ENCODE measurements at places on chromosomes 5 and 9.

GRCh38 chr5:103005276-103005675, 114.7 kb downstream of the GIN1 start:
- H3K27me3 ChIP-seq, result no peaks in the 10 kb centered on the region
- no peak overlapping the region for H3K27ac ChIP-seq
- DNase-seq, result no peak
- no peaks in the 10 kb centered on the region for H3K4me1 ChIP-seq
- H3K4me3 ChIP-seq, result no peak overlapping the region

- H3K4me1 ChIP-seq, result no peaks in the 10 kb centered on the region
- no peak for DNase-seq
- no peaks in the 10 kb centered on the region for H3K36me3 ChIP-seq
- H3K27me3 ChIP-seq, result no peaks in the 10 kb centered on the region
- H3K4me3 ChIP-seq, result no peak overlapping the region
Measured at GRCh38 chr5:87029951-87030350, 237.7 kb upstream of the RASA1 start.

- H3K4me1 ChIP-seq, result peaks cover 13% of the 10 kb centered on the region
- H3K27me3 ChIP-seq, result no peaks in the 10 kb centered on the region
- no peaks in the 10 kb centered on the region for H3K36me3 ChIP-seq
- no peak overlapping the region for H3K4me3 ChIP-seq
- H3K27ac ChIP-seq, result no peak overlapping the region
- no peak for DNase-seq
Measured at GRCh38 chr9:107713470-107713869, 223.9 kb upstream of the KLF4 start.

DNA sequence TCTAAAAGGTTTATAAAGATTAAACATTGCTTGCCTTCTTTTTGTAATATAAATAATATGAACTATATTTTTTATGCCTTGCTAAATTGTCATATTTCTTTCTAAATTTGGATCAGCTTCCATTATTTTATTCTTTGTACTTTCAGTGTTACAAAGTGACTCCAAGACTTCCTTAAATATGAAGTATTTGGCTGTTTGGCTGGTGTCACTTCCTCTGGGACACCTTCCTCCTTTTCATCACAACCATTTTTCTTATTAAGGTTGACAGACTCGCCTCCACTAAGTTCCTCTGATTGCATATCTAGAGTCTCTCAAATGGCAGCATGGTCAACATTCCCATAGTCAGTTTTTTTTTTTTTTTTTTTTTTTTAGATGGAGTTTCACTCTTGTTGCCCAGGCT, 73.8 kb upstream of the SLC1A1 start:
- no peaks in the 10 kb centered on the region for H3K27me3 ChIP-seq
- H3K36me3 ChIP-seq, result no peaks in the 10 kb centered on the region
- H3K27ac ChIP-seq, result no peak overlapping the region
- H3K4me3 ChIP-seq, result no peak overlapping the region
- no peaks in the 10 kb centered on the region for H3K4me1 ChIP-seq
- no peak for DNase-seq

- no peak for DNase-seq
- H3K27me3 ChIP-seq, result no peaks in the 10 kb centered on the region
- H3K27ac ChIP-seq, result no peak overlapping the region
- no peaks in the 10 kb centered on the region for H3K36me3 ChIP-seq
- no peaks in the 10 kb centered on the region for H3K4me1 ChIP-seq
Measured at GRCh38 chr9:18888290-18888689, 144.7 kb downstream of the SAXO1 start.

DNA sequence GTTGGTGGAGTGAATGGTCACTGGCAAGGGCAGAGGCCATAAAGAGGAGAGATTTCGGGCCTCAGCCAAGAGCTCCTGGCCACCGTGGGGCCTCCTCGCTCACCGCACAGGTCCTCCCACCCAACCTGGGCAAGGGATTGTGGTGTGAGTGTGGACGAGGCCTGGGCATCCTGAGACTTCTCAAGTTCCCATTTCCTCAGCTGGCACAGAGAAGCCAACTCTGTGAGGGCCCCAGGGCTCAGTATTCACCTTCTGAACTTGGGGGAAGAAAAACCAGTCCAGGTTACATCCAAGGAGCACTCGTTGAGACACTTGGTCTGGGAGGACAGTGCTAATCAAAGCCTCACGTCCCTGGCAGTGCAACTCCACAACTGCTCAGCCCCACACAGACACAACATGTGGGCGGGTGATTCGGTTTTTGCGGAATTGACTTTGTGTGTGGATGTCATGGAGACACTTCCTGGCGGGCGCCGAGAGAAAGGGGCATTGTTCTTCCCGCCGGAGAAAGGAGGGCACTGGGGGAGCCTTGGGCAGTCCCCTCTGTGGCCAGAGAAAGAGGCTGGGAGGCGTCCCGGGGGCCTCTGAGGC, 28.5 kb upstream of the NKD2 start:
- H3K4me1 ChIP-seq, result peaks cover 13% of the 10 kb centered on the region
- H3K27me3 ChIP-seq, result peaks cover 8% of the 10 kb centered on the region
- no peaks in the 10 kb centered on the region for H3K36me3 ChIP-seq

DNA sequence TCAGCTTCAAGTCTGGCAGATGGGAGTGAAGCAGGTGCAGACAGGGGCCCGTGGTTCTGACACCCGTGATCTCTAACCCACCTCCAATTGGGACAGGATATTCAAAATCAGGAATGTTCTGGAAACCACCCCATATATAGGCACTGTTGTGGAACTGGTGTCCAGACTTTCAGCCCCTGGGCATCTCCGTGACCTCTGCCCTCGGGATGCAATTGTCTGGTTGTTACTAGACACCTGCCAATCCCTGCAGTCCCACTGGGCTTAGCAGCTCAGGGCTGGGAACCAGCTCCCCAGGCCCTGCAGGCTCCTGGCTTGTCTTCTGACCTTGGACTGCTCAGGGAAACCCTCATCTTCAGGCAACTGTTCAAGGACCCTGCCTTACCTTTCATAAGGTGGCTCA, 38.8 kb downstream of the NTNG2 start:
- H3K4me1 ChIP-seq, result no peaks in the 10 kb centered on the region
- H3K27me3 ChIP-seq, result peaks cover 33% of the 10 kb centered on the region
- no peak for DNase-seq
- H3K27ac ChIP-seq, result no peak overlapping the region
- no peaks in the 10 kb centered on the region for H3K36me3 ChIP-seq

DNA sequence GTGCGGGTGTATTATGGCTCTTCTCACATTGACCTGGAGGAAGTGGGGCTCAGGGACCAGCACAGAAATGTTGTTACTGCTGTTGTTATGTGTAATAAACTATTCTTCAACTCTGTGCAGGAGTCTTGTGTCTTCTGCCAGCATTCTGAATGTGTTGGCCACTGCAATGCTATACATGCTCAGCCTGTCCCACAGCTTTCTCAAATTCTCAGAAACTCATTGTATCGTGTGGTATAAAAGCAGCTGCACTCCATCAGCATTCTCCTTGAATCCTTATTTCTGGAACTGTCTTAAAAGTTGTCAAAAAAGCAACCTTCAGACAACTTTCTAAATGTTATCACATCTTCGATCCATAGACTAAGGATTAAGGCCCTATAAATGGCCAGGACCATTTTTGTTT, 72.0 kb downstream of the ZNF474 start:
- H3K27ac ChIP-seq, result no peak overlapping the region
- no peaks in the 10 kb centered on the region for H3K36me3 ChIP-seq
- no peaks in the 10 kb centered on the region for H3K27me3 ChIP-seq
- H3K4me3 ChIP-seq, result no peak overlapping the region
- H3K4me1 ChIP-seq, result no peaks in the 10 kb centered on the region
- no peak for DNase-seq

GRCh38 chr9:86183229-86184137, 76.0 kb downstream of the C9orf153 start:
- no peaks in the 10 kb centered on the region for H3K4me1 ChIP-seq
- no peak for DNase-seq
- no peaks in the 10 kb centered on the region for H3K27me3 ChIP-seq
- H3K27ac ChIP-seq, result no peak overlapping the region
- no peak overlapping the region for H3K4me3 ChIP-seq
- H3K36me3 ChIP-seq, result no peaks in the 10 kb centered on the region

GRCh38 chr5:97554977-97555643, 372.1 kb upstream of the RIOK2 start:
- no peaks in the 10 kb centered on the region for H3K36me3 ChIP-seq
- no peak overlapping the region for H3K4me3 ChIP-seq
- no peaks in the 10 kb centered on the region for H3K27me3 ChIP-seq
- H3K4me1 ChIP-seq, result no peaks in the 10 kb centered on the region

- no peak for DNase-seq
- peaks cover 47% of the 10 kb centered on the region for H3K36me3 ChIP-seq
- peaks cover 18% of the 10 kb centered on the region for H3K4me1 ChIP-seq
- H3K27ac ChIP-seq, result peak overlapping the region; percentile 58
- H3K4me3 ChIP-seq, result no peak overlapping the region
- H3K27me3 ChIP-seq, result no peaks in the 10 kb centered on the region
Measured at GRCh38 chr9:130118841-130119518, 53.2 kb upstream of the NCS1 start.

- H3K36me3 ChIP-seq, result no peaks in the 10 kb centered on the region
- H3K4me1 ChIP-seq, result no peaks in the 10 kb centered on the region
- DNase-seq, result no peak
- H3K27ac ChIP-seq, result no peak overlapping the region
- H3K4me3 ChIP-seq, result no peak overlapping the region
- no peaks in the 10 kb centered on the region for H3K27me3 ChIP-seq
Measured at GRCh38 chr9:106634183-106634582, 228.8 kb upstream of the ZNF462 start.

- H3K4me1 ChIP-seq, result no peaks in the 10 kb centered on the region
- no peak overlapping the region for H3K27ac ChIP-seq
- no peak overlapping the region for H3K4me3 ChIP-seq
- H3K27me3 ChIP-seq, result no peaks in the 10 kb centered on the region
Measured at GRCh38 chr9:75130621-75131230, 42.4 kb downstream of the OSTF1 start.

DNA sequence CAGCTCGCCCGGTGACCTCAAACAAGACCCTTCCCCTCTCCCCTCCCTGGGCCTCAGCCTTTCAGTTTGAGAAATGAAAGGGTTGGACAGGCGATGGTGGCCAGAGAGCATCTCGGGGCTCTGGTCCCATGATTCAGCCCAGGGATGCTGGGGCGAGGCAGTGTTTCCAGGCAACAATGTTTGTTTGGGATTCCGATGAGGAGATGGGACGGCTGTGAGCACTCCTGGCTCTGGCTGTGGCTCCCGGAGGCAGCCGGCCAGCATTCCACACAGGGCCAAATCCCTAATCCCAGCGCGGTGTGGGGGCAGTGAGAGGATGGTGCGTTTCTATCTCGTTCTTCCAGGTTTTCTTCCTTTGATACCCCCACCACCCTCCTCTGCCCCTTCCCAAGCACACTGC, 66.0 kb downstream of the HMCN2 start:
- DNase-seq, result no peak
- H3K4me1 ChIP-seq, result peaks cover 50% of the 10 kb centered on the region
- no peaks in the 10 kb centered on the region for H3K36me3 ChIP-seq
- H3K27me3 ChIP-seq, result peaks cover 32% of the 10 kb centered on the region

- peak; percentile 85 for DNase-seq
- H3K36me3 ChIP-seq, result peaks cover 12% of the 10 kb centered on the region
- peak overlapping the region; percentile 84 for H3K4me3 ChIP-seq
- H3K4me1 ChIP-seq, result peaks cover 48% of the 10 kb centered on the region
- no peaks in the 10 kb centered on the region for H3K27me3 ChIP-seq
- H3K27ac ChIP-seq, result peak overlapping the region; percentile 98
Measured at GRCh38 chr5:43555895-43556606, 826 bp downstream of the PAIP1 start.

DNA sequence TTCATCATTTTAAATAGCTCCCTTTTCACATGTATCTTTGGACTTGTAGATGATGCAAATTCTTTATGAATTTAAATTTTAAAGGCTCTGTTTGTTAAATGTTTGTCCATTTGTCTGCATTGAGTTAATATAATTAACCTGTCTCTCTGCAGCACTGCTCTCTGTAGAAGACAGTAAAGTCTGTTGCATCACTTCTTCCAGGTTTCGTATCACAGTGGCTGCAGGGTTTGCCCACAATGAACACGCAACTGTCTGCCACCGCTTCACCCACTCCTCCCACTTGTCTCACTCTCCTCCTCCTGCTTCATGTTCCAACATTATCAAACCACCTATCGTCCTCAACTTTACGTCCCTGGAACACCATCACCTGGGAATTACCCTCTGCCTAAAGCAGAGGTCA, 231.3 kb upstream of the SLC30A5 start:
- H3K4me3 ChIP-seq, result no peak overlapping the region
- H3K27ac ChIP-seq, result no peak overlapping the region
- no peaks in the 10 kb centered on the region for H3K36me3 ChIP-seq
- DNase-seq, result no peak

- no peaks in the 10 kb centered on the region for H3K36me3 ChIP-seq
- DNase-seq, result no peak
- H3K27ac ChIP-seq, result no peak overlapping the region
- no peak overlapping the region for H3K4me3 ChIP-seq
Measured at GRCh38 chr9:116959809-116960208, 272.7 kb downstream of the TRIM32 start.

- no peak overlapping the region for H3K4me3 ChIP-seq
- no peak overlapping the region for H3K27ac ChIP-seq
- DNase-seq, result no peak
- no peaks in the 10 kb centered on the region for H3K27me3 ChIP-seq
- no peaks in the 10 kb centered on the region for H3K36me3 ChIP-seq
- H3K4me1 ChIP-seq, result no peaks in the 10 kb centered on the region
Measured at GRCh38 chr5:168712280-168712924, 133.2 kb upstream of the PANK3 start.

DNA sequence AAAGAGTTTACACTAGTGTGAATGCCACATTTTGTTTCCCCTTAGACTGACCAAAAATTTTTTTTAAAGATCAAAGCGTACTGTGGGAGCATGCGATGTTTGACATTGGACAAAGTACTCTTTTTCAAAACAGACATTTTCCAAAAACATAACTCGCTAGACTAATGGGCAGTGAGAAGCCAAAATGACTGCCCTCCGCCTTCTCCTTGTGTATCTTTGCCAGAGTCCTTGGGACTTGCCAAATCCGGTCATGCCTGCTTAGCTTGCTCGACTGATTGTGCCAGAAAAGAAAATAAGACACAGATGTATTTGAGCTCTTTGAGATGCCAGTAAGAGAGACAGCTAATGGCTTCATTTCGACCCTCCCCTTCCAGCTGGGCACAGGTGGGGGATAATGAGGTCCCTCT, 157.5 kb downstream of the MAPKAP1 start:
- H3K4me1 ChIP-seq, result peaks cover 40% of the 10 kb centered on the region
- H3K27me3 ChIP-seq, result no peaks in the 10 kb centered on the region
- peak overlapping the region; percentile 66 for H3K27ac ChIP-seq
- no peak for DNase-seq
- no peak overlapping the region for H3K4me3 ChIP-seq

GRCh38 chr5:57664700-57665099, 182.1 kb upstream of the ACTBL2 start:
- H3K4me1 ChIP-seq, result no peaks in the 10 kb centered on the region
- no peak overlapping the region for H3K4me3 ChIP-seq
- no peaks in the 10 kb centered on the region for H3K36me3 ChIP-seq
- DNase-seq, result no peak
- H3K27me3 ChIP-seq, result no peaks in the 10 kb centered on the region

DNA sequence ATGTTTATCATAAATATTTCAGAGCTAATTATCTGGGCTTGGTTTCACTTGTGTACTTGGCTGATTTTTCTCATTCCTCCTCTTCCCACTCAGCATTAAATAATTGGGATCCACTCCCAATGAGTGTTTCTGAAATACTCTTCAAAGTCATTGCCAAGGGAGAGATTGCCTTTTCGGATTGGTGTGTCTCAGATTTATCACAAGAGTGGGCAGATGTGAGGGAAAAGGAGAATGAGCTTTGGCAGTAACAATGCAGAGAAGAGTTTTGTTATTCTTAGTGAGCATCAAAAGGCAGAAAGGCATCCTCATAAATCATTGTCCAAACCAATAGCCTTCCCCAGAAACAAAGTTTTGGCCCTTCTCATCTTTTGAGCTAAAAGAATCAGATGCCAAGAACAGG, 79.2 kb downstream of the SEMA5A start:
- H3K4me1 ChIP-seq, result peaks cover 22% of the 10 kb centered on the region
- H3K4me3 ChIP-seq, result no peak overlapping the region
- H3K27ac ChIP-seq, result peak overlapping the region; percentile 75
- no peak for DNase-seq
